ENCODE measurements at places on chromosomes 7 and 10.

GRCh38 chr10:42975558-42976340 lies 101.1 kb upstream of the RET start:
- no peak for DNase-seq

DNA sequence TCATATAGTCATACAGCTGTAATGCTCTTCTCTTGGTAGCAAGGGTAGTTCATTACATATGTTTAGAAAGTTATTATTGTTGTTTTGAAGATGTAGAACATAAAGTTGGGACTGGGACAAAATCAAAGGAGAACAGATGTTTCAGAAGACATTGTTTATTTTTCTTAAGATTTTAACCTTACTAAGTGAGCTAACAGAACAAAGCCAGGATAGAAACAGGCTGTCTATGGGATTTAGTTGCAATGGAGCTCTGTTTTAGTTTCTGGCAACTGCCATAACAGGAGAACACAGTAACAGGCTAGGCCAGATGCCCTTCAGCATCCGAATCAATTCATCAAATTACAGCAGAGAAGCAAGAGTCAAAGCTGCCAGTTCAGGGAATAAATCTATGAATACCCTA lies 382.4 kb downstream of the ARL4A start:
- no peak for DNase-seq

- DNase-seq = no peak
Observed at GRCh38 chr10:102403115-102403514, 7.6 kb downstream of the NFKB2 start.

DNA sequence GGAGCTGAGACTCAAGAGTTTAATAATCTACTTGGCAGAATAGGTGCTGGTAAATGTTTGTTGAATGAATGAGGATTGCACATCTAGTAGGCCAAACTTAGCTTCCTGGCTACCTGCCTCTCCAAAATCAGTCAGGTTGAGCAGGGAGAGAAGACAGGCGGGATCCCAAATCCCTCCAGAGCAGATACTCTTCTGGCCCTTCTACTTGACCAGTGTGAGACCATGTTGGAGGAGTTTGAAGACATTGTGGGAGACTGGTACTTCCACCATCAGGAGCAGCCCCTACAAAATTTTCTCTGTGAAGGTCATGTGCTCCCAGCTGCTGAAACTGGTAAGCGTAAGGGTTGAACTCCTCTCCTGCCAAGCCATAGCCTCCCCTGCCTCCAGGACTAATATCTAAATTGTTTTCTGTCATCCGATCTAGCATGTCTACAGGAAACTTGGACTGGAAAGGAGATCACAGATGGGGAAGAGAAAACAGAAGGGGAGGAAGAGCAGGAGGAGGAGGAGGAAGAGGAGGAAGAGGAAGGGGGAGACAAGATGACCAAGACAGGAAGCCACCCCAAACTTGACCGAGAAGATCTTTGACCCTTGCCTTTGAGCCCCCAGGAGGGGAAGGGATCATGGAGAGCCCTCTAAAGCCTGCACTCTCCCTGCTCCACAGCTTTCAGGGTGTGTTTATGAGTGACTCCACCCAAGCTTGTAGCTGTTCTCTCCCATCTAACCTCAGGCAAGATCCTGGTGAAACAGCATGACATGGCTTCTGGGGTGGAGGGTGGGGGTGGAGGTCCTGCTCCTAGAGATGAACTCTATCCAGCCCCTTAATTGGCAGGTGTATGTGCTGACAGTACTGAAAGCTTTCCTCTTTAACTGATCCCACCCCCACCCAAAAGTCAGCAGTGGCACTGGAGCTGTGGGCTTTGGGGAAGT lies 2.2 kb upstream of the MBLAC1 start:
- DNase-seq = no peak

- no peak for DNase-seq
Observed at GRCh38 chr10:26374426-26374825, 63.7 kb upstream of the APBB1IP start.

DNA sequence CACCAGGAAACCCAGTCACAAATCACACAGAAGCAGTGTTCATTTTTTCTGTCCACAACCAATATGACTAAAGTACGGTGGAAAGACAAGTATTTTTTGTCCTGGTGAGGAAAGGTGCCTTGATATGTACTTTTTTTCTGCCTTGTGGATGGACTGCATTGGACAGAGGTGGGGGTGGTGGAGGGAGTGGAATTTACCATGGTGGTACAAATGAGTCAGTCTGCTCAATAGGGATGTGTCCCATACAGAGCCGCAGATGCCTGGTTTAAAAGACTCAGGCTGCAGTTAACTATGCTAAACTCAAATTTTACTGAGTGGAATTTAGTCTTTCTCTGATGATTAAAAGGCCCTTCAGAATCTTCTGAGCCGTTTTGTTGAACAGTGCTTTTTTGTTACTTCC lies 674.5 kb upstream of the GALNT17 start:
- no peak for DNase-seq

DNA sequence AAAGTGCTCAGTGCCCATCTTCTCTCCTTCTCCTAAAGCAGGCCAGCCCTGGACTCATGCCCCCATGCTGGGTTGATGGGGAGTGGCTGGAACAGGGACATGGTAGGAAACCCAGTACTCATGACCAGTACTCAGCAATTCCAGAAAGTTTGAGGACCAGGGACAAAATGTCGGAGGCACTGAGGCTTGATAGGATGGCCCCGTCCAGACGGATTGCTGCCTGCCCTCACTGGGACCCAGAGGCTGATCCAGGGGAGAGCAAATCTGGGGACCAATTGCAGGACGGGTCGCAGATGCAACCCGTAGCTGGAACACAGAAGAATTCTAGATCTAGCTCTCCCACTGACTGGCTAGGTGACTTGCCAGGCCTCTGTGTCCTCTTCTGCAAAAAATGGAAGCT lies 5.1 kb downstream of the ZCCHC24 start:
- no peak for DNase-seq

DNA sequence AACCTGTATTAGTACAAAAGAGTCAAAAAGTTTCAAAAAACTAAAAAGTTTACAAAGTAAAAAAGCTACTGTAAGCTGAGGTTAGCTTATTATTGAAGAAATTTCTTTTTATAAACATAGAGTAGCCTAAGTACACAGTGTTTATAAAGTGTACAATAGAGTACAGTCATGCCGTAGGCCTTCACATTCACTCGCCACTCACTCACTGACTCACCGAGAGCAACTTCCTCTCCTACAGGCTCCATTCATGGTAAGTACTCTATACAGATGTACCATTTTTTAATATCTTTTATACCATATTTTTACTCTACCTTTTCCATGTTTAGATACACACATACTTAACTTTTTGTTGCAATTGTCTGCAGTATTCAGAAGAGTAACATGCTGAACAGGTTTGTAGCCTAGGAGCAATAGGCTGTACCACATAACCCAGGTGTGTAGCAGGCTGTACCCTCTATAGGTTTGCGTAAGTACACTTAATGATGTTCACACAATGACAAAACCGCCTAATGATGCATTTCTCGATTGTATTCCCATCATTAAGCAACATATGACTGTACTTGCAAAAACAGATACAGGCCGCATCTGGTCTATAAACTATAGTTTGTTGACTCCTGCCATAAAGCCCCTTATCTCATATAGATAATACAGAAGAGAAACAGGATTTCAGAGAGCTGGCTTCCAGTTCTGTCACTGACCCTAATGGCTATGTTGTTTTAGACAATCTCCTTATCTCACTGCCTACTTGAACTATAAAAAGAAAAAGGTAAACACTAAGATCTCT lies 438.8 kb downstream of the HTR7 start:
- DNase-seq = no peak

DNA sequence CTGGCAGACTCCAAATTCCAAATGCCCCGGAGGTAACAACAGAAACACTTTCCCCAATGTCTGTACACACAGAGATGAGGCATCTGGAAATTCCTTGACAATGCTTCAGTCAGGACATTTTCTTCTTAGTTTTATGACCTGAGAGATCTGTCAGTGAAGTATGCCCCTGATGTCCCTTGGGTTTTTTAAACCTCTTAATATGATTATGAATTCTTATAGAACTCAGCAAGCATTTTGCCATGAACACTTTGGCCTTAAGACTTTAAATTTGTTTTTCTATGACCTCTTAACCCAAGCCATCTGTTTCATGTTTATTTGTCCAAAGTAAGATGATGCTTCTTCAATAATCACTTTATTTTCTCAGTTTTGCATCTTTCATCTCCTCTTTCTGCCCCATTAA lies 1206.2 kb downstream of the GATA3 start:
- DNase-seq = no peak

- no peak for DNase-seq
Observed at GRCh38 chr7:21020667-21021066, 234.0 kb upstream of the SP8 start.

DNA sequence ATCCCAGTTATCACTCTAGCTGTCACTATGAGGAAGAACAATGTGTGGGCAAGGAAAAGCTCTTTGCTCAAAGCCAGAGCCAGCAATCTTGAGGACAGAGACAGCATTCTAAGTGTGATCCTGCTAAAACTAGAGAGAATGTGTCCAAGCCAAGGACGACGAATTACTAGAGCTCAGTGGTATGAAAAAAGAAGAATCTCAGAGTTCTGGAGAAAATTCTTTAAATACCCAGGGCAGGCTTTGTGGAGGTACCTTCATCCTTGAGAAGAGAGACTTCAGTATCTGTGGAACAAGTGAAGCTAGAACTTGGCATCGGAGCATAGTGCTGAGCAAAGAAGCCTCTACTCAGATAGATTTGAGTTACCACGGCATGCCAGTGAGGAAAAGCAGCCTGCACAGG lies 209.8 kb downstream of the TRIL start:
- no peak for DNase-seq

DNA sequence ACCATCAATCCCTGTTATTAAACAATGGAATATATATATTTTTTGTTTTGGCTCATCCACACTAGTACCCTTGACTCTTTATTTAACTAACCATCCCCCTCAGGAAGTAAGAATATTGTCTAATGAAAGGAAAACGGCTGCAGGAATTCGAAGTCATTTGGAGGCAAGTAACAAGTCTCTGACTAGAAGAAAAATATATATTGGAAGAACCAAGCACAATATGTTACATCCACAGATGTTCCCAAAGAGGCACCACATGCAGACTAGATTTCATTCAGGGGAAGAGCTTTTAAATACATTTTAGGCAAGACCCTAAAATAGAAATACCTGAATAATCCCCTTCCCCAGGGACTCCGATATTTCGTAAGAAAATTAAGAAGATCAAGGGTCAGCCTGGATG lies 104.5 kb downstream of the GRM3 start:
- DNase-seq = no peak

DNA sequence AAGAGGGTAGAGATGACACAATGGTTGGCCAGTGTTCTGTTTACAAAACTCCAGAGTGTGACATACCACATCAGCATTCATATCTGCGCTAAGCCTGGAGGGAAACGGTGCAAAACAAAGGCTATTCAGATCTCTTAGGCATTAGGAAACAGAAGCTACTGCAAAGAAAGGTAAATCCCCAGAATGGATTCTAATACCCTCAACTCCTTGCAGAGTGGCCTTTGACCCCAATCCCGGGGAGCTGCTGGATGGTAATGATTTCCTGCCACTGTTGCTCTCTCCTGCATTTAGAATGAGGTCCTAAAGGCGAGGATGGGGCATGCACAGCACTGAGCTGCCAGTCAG lies 65.2 kb downstream of the AOAH start:
- no peak for DNase-seq

GRCh38 chr10:68997211-68997610 lies 8.6 kb downstream of the KIFBP start:
- no peak for DNase-seq

DNA sequence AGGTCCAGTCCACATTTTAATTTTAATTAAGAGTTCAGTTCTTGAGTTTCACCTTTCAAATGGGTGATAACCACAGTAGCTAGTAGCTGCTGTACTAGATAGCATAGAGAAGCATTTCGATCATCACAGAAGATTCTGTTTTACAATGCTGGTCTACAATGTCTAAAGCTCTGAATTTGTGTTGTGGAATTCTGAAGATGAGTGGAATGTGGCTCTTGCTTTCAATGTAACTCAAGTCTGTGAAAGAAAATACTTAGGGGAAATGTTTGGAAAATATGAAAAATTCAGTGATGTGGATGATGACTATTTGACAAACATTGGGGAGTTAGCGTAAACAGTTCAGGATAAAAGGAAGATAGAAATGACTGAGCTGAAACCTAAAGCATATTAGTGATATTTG lies 139.4 kb downstream of the GNAT3 start:
- DNase-seq = no peak

GRCh38 chr7:30690011-30690410 lies 7.8 kb upstream of the CRHR2 start:
- DNase-seq = no peak

GRCh38 chr7:77310982-77311381 lies 105.2 kb downstream of the GSAP start:
- DNase-seq = no peak

GRCh38 chr7:138481447-138482380 lies 21.7 kb downstream of the TRIM24 start:
- DNase-seq = no peak

- no peak for DNase-seq
Observed at GRCh38 chr10:51896849-51897248, 197.5 kb upstream of the CSTF2T start.

- no peak for DNase-seq
Observed at GRCh38 chr7:99667179-99667578, 12.6 kb downstream of the CYP3A5 start.

- no peak for DNase-seq
Observed at GRCh38 chr7:131522325-131522930, 34.0 kb downstream of the PODXL start.

DNA sequence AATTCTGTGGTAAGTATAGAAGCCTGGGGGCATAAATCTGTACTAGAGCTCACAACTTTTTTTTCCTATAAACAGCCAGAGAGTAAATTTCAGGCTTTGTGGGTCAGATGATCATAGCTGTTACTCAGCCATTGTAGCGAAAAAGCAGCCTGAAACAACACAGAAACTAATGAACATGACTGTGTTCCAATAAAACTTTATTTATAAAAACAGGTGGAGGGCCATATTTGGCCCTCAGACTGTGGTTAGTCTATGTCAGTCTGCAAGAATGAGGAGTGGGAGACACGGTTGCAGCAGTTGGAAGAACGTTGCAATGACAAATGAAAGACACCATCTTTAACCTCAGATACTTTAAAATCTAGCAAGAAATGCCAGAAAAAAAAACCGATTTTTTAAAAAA lies 389.6 kb upstream of the PRKCQ start:
- no peak for DNase-seq

DNA sequence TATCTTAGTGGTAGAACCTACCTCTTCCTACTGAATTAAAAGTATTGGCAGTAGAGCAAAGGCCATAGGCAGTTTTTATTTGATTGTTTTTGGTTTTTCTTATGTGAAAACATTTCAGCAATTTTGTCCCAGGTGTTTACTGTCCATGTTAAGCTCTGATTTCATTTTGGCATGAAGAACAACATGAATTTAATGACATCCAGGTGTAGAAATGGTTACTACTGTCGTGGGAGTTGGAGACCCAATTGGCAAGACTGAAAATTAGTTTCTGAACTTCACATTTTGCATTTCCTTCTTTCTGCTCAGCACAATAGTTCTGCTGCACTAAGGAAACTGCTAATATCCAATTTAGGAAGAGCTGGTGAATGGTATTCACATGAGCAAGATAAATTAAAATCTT lies 38.0 kb upstream of the TMEM196 start:
- DNase-seq = no peak

- DNase-seq = no peak
Observed at GRCh38 chr7:82413237-82413636, 30.3 kb downstream of the CACNA2D1 start.

- DNase-seq = no peak
Observed at GRCh38 chr7:40714363-40715052, 579.7 kb downstream of the SUGCT start.
